NCI-H748 treated with DMSO at 0.1 percent for 48 hours (cell line): ENCODE measurements at places on chromosomes 2 and 18.

- peak; percentile 21 for DNase-seq
Observed at GRCh38 chr2:190837420-190837819, 43.2 kb upstream of the GLS start.

DNA sequence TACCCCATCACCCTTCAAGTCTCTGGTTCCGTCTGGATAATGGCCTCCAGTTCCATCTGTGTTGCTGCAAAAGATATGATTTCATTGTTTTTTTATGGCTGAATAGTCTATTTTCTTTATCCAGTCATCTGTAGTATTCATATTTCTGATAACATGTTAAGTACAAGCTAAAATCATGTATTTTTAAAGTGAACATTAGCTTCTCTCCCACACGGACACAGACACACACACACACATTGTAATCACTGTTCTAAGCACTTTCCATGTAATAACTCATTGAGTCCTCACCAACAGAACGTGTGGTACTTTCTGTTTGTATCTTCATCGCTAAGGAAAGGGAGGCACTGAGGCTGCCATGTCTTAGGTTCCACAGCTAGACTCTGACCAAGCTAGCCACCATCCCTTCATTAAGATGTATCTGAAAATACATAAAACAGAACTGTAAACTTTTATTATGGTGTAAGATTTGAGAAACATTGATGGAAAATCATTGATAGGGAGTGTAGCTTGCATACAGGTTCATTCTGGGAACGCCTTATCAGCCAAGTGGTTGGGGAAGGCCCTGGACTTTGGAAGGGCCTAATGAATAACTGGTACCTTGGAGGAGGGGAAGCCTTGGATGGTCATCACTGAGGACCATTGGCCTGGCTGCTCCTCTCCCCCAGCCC is 8.1 kb downstream of the NCK2 start:
- DNase-seq: no peak

GRCh38 chr18:2486426-2486825 is 84.9 kb downstream of the METTL4 start:
- peak; percentile 26 for DNase-seq

- no peak for DNase-seq
Observed at GRCh38 chr18:2891526-2892431, 45.0 kb downstream of the EMILIN2 start.

- DNase-seq: no peak
Observed at GRCh38 chr2:23689891-23690290, 237.0 kb downstream of the ATAD2B start.

GRCh38 chr2:184304006-184304405 is 294.3 kb upstream of the ZNF804A start:
- no peak for DNase-seq

GRCh38 chr2:144233733-144234541 is 286.0 kb downstream of the ZEB2 start:
- DNase-seq: no peak

GRCh38 chr2:17821535-17822444 is 5.5 kb downstream of the MSGN1 start:
- DNase-seq: no peak

DNA sequence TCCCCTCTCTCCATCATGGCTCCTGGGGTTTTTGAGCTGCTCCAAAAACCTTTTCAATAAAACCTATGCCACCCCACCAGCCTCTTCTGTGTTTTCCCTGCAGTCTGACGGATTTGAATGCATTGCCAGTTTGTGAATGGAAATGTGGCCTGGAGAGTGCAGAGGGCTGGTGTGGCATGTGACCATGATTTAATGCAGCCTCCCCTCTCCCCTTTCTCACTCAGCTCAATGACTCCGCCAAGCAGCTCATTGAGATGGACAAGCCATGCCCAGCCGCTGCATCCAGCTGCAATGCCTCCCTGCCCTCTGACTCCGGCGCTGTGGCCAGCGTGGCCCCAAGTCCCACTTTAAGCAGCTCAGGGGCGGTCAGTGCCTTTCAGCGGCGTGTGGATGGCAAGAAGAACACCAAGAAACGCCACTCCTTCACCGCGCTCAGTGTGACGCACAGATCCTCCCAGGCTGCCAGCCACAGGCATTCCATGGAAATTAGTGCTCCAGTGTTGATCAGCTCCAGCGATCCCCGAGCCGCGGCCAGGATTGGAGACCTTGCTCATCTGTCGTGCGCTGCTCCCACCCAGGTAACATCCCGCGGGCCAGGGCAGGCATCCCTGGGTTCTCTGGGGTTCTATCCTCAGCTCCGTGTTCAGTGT is 215.3 kb downstream of the SEPTIN10 start:
- no peak for DNase-seq

DNA sequence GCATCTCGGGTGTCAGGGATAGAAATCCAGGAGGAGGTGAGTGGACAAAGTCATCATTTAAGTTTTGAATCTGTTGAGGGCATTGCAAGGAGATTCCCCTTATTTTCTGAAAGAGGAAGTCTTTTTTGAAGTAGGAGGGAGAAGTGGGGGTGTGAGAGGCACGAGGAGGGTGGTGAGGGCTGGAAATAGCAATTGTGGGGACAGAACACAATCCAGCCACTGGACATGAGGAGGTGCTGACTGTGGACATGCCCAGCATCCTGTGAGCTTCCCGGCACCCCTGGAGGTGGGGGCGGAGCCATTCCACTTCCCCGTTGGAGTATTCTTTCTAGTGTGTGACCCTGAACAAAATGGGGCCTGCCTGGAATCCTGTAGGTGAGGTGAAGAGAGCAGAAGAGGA is 310.7 kb upstream of the EPAS1 start:
- no peak for DNase-seq

DNA sequence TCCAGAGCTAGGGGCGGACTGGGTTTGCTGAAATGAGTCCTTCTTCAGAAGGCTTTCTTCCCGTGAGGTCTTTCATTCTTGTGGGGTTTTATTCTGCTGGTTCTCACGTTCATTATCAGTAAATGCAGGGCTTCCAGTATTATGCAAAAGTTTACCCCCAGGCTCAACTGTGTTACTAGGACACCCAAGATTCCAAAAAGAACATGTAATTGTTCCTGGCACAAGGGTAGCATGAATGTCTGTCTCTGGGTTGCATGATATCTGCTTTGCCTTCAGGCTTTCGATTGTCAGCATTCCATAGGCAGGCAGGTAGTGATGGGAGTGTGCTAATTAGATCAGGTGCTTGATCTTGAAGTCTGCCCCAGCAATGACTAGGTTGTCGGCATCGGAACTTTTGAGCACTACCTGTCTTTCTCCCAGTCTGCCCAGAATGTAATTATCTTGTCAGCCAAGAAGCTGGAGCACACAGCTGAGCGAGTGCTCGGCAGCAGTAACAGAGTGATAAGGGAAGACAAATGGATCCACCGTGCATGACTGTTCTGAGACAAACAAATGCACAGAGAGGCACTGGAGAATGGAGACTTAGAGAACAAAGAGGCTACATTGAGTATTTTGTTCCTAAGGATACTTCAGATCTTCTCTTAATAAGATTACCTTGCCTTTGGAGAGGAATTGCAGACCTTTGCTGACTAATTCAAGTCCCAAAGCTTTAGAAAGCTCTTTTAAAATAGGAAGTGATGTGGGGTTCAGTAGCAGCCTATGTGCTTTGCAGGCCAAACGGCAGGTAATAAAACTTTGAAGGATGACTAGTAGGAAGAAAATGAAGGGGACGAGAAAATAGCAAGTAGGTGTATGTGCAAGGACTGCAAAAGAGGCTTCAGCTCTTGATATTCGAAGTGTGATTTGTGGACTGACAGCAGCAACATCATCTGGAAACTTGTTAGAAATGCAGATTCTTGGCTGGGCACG is 41.9 kb downstream of the ITGB6 start:
- DNase-seq: no peak

DNA sequence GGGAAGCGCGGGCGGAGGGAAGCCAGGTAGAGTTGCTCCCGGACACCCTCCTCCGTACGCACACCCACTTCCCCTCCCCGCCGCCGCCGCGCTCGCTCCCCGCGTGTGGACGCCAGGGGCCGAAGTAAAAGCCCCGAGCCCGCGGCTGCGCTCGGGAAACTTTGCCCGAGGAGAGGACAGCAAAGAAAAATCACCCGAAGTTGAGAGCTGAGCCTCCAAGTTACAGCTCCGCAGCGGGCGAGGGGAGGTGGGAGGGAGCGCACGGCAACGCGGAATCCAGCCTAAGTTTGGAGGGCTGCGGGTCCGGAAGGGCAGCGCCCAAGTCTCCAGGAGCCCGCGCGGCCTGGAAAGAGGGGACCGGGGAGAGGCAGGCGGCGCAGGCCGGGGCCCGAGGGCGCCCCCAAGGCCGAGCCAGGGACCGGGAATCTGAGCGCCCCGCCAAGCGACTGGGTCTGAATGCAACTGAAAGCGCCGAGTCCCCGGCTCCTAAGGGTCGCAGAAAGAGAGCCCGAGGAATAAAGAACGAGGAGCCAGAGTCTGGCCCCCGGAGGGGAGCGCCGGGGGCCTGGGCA is 706 bp upstream of the BCL11A start:
- DNase-seq: no peak

DNA sequence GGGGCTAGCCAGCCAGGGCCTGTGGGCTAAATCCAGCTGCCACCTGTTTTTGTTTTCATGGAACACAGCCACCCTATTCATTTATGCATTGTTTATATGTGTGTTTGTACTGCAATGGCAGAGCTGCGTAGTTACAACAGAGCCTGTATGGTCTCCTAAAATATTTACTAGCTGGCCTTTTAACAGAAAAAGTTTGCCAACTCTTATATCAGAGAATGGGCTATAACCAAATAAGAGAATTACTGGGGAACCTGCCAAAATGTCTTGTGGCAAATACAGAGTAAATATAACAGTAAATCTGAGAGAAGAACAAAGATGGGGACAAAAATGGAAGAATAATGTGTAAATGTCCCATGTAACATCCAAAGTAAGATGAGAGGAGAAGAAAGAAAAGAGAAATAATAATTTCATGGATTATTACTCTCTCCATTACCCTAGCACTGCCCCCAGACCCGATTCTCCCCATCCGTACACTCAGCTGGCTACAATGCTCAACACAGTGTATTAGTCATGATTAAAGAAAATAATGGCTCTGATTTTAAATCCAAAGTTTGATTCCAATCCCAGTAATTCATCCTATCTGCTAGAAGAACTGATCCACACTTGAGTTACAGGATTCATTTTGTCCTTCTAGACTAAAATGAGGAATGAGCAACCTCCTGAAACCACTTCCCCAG is 249.3 kb downstream of the LRATD1 start:
- no peak for DNase-seq

GRCh38 chr18:26097563-26097962 is 7.2 kb upstream of the SS18 start:
- DNase-seq: no peak

GRCh38 chr2:207073412-207073800 is 92.3 kb downstream of the KLF7 start:
- no peak for DNase-seq

DNA sequence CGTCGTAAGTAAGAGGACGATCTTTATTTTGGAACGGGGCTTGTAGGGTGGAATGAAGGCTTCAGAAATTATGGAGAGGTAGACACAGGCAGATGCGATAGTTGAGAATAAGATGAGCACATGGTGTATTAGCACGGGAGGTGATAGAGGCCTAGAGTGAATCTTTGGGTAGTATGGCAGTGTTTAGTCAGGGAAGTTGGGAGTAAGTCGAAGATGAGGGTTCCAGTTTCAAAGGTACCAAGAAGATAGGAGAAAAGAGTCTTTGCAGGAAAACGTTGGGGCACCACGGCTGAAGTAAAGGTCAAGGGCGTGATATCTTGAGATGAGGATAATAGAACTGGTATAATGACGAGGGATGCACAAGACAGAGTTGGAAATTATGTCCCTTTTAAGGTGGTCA is 654 bp downstream of the PIK3C3 start:
- DNase-seq: no peak

GRCh38 chr2:236558993-236559978 is 10.3 kb upstream of the ACKR3 start:
- DNase-seq: no peak

GRCh38 chr2:32485399-32485798 is 128.6 kb downstream of the BIRC6 start:
- no peak for DNase-seq

DNA sequence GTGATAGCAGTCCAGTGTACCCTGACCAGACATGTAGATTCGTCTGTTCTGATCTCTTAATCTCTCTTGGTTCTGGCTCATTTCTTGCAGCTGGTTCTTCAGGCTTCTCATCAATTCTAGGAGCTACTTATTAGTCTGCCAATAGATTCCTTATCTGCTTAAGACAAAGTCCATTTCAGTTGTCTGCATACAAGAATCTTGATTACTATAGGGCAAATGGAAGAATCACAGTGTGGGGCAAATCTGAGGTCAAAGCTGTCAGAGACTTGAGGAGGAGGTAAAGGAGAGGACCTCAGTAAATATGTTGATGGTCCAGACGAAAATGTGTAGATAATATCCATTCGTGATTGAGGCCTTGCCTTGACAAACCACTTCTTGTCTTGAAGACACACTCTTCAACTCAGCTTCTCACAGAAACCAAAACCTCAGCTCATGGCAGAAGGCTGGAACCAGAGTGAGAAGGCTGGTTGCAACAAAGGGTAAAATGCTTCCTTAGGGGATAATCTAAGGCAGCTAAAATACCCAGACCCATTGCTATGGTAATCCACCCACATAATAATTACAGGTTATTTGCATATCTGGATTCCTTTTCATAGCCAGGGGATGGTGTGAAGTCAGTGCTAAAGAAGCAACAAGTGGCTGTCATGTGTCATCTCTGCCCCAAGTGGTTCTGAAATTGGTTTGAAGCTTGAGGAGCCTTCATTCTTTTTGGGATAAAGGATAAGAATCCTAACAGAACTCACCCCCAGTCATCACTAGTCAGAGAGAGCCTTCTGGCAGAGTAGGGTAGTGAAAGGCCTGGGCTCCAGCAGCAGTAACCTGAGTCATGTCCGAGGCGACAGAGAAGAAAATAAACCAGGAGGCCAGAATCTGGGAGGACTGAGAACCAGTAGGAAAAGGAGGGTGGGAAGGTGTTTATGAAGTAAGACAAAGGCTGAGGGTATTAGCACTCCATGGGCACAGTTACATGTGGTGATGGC is 29.2 kb upstream of the PELI1 start:
- no peak for DNase-seq

DNA sequence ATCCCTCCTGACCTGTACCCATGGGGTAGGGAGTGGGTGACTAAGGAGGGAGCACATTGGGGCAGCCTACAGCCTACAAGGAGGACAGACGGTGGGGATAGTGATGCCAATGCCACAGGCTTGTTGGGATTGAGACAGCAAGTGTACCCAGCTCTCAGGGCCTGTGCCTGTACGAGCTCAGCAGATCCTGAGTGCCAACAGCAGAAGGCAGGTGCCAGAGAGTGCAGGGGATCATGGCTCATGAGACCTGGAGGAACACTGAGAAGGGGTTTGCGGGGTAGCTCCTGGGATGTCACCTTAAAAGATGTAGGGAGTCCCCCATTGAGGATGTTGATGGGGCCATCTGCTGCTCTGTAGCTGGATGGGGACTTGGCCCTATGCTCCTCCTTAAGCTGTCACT is 10.3 kb upstream of the SNED1 start:
- no peak for DNase-seq

DNA sequence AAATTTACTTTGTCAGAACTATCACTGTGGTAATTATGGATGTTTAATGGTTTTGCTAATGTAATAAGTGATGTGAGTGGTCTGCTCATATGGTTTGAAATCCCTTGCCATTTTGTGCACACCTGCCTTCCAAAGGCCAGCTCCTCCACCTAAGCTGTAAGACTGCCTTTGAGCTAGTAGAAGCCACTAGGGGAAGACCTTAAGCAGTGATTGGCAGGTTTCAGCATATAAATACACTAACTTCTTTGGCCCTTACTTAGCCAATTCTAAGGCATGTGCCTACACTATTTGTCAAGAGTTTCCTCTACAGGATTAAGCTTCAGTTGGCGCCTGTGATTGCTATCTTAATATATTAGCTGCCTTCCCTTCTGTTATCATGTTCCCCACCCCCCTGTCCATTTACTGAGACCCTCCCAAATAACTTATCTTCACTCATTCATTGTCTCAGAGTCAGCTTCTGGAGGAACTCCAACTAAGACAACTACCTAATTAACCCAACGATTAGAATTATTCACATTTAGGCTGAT is 141.1 kb downstream of the MBD5 start:
- DNase-seq: no peak
